ENCODE measurements at places on chromosomes 2 and 18.

DNA sequence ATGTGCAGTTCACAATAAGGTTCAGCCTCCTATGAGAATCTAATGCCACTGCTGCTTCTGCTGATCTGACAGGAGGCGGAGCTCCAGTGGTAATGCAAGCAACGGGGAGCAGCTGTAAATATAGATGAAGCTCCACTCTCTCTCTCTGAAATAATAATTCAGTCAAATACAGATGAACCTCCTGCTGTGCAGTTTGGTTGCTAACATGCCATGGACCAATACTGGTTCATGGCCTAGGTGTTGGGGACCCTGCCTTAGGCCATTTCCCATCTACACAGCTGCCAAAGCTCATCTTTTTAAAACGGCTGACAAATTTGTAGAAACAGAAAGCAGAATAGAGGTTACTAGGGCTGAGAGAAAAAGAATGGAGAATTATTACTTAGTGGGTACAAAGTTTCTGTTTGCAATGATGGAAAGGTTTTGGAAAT, 10.7 kb upstream of the HNRNPA3 start:
- DNase-seq: no peak

- DNase-seq: no peak
Observed at GRCh38 chr18:28034567-28034966, 142.4 kb downstream of the CDH2 start.

DNA sequence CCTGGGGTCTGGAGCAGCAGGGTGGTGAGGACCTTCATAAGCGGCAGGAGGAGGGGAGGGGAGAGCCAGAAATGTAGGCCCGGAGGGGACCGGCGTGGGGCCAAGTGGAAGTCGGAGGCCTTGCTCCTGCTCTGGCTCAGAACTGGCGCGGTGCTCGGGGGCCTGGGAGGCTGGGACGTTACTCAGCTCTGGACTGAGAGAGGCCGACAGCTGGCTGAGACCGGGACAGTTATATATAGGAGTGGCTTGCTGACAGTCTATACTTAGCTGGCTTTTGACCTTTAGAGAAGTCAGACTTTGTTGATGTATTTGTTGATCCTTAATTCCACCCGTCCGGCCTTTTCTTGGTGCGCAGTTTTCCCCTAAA, 15.7 kb downstream of the IGFBP5 start:
- no peak for DNase-seq

DNA sequence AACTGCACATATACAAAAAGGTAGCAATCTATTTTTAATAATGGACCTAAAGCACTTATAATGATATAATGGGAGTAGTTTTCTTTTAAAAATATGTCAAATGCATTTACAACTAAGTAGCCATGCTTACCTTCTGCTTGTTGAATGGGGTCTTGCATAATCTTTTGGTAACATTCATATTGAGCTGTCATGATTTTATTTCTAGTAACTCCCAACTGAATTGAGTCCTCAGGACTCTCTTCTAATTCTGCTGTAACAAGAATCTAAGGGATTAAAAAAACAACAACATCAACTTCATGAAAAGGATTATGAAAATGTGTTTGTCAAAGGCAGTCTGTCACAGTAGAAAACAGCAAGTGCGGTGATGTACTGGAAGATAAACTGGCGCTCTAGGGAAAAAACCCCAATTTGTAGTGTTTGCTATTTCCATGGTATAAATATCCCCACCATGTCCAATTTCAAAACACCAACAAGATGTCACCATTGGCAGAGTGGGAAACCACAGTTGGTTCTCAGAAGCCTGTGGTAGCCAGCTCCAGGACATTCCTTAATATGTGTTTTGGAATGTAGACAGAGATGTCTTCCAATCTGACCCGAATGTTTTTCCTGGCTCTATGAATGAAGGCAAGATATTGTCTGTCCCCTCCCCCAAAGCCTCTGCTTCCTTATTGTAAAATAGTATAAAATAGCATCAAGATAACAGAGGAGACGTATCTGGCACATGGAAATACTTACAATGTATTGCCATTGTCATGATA, 64.8 kb downstream of the CALCRL start:
- no peak for DNase-seq

DNA sequence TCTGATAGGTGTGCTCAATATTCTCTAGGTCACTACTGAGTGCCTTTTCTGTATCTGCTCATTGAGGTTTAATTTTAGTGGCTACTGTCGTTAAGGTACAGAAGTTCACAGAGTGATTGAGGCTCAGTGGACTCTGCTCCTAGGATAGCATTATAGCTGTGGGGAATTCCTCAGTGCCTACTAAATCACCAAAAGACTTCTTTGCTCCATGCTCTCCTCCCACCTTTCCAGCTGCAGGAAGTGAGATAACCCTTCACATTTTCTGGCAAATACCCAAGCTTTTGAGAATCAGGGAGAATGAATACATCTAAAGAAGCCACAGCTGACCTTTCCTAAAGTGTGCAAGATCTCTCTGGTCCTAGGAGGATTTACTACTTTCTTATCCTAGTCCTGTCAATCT, 95.2 kb upstream of the FSIP2 start:
- DNase-seq: no peak

DNA sequence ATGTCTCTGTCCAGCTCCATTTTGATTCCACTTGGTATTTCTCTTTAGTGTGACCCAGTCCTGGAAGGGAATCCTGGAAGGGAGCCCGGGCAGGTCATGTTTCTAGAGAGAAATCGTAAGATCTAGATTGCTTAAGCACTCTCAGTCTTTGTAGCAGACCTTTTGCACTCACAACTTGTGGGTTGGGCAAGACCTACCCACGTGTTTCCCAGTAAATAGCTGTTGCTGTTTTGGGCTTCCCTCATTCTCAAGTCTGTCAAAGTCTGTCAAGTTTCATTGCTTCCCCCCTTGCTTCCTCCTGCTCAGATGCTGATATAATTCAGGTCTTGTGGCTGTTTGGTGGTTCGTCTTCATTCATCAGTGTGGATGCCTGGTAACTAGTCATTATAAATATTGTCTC, 17.4 kb upstream of the NEMP2 start:
- DNase-seq: no peak

DNA sequence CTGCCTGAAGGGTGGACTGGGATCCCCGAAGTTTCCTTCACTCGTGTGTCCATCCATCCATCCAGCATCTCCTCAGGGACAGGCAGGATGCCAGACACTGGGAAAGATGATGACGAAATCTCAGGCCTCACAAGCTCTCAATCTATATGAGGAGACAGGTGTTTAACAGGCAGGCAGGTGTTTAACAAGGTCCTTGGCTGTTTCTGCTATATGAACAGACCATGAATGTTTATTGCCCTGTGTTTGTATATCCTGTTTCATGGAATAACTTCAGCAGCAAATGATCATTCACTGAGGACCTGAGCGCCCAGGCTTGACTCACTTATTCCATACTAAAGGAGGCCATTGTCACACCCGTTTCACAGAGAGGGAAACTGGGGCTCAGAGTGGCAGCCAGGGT, 685.8 kb upstream of the HS6ST1 start:
- DNase-seq: no peak

- DNase-seq: no peak
Observed at GRCh38 chr2:134411279-134411827, 157.5 kb downstream of the MGAT5 start.

- DNase-seq: no peak
Observed at GRCh38 chr2:238911376-238912227, 63.7 kb downstream of the TWIST2 start.

GRCh38 chr2:1026141-1026540, 75.5 kb downstream of the SNTG2 start:
- no peak for DNase-seq

DNA sequence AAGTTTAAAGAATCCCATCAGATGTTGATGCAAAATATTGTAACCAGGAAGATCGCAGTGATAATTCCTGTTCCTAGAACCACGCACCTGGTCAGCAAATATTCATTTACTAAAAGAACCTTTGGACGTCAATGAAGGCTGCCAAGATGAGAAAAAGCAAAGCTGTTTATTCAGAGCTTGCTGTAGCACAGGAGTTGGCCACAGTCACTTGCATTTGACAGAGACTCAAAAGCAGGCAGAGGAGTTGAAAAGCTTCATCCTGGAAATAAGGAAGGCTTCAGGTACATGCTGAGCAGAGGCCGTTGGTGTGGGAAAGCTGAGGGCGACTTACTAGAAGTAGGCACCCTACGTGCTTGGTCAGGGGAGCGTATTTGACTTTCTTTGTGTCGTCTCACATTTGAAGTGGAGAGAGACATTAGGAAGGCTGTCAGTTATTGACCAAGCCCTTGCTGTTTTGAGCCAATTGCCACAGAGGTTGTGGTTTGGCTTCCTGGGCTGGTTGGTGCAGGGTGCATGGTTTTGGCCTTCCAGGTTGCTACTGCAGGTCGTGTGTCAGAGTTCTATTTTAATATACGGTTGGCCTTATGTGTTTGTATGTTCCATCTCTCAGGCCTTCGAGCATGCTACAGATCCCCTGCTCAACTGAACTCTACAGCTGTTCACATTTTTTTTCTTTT, 289.6 kb downstream of the METTL4 start:
- DNase-seq: no peak
